Stimulated activated CD4-positive, alpha-beta T cell treated with anti-CD3 and anti-CD28 coated beads, Interleukin-2, amount 100 ng/mL, for 48 hours (primary cell): ENCODE measurements at places on chromosomes 5 and 9.

- DNase-seq = no peak
These were observed 173.9 kb downstream of the TRPM3 start for GRCh38 chr9:70947511-70947910.

- DNase-seq = no peak
These were observed 25.8 kb upstream of the FRRS1L start for GRCh38 chr9:109192732-109193361.

DNA sequence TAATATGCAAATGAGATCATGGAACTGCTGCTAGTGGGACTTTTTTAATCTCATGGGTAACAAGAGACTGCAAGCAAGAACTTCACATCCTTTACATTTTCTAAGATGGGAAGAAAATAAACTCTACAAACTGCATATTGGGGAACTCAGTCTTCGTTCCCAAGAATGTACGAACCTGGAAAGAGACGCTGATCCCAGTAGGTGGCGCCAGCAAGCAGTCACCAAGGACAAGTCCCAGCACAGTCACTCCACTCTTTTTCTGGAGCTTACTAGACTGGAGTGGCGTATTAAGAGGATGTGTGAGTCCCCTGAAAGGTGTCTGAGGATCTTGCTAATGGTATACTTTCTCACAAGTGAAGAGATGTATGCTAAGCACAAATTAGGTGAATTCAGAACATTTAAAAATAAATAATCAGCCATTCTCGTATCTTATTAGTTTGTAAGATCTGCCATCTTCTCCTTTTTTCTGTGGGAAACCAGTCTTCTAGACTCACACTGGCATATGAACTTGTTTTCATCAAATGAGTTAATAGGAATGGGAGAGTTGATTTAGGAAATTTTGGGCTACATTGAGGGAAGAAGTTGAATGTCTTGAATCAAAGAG lies 16.0 kb upstream of the PUM3 start:
- peak; percentile 60 for DNase-seq

DNA sequence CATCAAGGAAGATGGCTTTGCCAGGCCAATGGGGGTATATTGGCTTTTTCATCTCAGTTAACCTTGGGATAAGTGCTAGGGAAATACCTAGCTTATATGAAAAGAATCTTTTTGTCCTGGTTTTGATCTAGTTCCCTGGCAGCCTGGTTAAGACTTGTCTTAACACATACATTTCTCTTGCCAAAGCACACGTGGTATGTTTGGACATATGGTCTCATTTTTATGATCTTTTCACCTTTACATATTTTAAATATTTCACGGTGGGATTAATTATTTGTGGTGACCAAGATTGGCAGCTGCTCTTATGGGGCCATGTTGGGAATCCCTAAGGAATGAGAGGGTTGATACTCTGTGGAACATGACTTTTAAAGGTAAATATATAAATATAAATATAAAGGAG lies 312.5 kb downstream of the NPR3 start:
- no peak for DNase-seq

GRCh38 chr5:90792725-90793124 lies 234.1 kb downstream of the ADGRV1 start:
- DNase-seq = no peak

DNA sequence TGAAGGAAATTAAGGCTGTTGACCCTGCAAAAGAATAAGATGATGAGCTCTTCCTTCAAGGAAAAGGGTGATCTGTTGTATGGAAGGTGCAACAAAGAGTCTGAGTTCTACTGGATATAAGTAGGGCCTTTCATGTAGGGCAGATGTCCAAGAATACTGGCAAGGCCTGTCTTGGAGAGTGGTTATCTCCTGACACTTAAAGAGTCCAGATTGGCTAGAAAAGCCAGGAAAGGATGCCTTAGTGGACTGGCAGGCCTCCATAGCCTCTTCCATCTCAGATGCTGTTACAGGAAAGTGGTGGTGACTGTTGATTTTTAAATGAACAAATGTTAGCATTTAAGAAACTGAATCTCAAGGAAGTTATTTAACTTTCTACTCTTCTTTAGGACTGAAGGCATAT lies 396.2 kb downstream of the RAB3C start:
- no peak for DNase-seq

DNA sequence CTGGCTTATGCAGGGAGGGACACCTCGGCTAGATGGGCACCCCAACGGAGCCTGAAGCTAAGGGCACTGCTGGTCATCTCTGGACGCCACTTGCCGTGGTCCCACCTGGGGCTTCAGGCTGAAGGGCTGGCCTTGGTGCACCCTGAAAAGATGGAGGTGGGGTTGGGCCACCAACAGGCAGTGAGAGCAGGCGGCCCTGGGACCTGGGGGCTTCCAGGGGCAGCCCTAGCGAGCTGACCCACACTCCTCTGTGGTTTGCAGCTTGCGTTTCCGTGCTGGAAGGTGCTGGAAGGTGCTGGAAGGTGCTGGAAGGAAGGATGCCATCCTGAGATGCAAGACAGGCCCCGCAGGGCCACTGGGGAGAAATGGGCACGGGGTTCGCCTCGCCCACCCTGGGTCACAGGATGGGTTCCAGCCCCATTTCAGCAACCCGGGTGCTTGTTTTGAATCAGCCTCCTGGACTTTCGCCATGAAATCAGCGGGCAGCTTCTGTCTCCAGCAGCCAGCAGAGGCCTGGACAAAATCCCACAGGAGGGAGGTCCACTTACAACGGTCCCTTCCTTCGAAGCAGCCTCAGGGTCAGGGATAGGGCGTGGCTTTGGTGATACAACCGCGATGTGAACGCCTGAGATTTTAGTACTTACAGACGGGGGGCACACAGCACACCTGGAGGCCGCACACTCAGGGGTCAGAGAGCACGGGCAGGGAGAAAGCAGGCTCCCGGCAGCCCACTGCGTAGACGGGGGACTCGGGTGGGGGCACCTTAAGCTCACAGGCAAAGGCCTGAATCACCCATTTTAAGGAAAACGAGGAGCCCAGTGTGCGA lies 303.1 kb upstream of the IRX4 start:
- DNase-seq = no peak

DNA sequence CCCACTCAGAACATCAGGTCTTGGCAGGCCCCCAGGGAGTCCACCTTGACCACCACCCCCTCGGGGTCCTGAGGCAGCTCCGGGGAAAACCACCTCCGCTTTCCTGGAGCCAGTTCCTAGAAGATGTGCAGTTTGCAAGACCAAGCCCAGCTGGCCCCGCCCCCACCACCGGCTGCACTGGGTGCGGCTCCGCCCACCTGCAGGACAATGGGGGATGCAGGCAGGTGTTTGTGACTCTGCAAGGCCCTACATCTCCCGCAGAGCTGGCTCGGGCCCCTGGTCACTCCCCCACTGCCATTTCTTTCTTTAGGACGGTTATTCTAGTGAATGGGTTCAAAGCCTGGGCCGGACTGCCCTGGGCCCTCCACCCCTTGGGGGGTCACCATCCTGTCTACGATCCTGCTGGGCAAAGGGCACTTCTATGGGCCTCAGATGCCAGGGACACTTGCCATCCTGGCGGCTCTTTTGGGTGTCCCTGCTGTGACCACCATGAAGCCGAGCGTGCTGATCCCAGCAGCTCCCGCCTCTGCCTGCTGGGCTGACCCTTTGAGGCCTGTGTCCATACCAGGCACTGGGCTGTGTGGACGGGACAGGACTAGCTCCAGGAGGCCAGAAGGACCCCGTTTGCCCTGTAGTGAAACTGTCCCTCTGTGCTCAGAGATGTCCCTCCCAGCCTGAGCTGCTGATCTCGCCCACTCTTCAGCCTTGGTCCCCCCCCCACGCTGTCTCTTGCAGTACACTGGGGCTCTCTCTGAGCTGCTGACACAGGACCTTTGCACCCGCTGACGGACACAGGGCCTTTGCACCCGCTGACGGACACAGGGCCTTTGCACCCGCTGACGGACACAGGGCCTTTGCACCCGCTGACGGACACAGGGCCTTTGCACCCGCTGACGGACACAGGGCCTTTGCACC lies 5.9 kb upstream of the NACC2 start:
- no peak for DNase-seq

GRCh38 chr9:99485459-99485858 lies 263.4 kb downstream of the SEC61B start:
- no peak for DNase-seq

GRCh38 chr9:129125478-129125877 lies 14.3 kb downstream of the PTPA start:
- no peak for DNase-seq

DNA sequence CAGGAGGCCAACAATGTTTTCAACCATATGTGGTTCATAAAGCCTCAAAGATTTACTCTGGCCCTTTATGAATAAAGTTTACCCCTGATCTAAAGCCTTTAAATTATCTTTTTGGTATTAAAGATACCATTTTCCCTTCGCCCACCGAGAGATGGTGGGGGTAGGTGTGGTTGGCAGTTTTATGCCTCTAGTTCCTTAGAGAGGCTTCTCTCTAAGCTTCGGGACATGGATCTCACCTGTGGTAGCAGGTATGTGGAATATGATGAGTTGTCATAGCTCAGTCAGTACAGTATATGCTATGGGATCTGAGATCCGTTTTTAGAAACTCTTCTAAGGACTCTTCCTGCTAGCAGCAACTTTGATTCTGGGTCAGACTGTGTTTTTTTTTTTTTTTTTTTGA lies 2.3 kb downstream of the UQCRQ start:
- DNase-seq = no peak

GRCh38 chr5:78567617-78568016 lies 81.0 kb downstream of the LHFPL2 start:
- no peak for DNase-seq

- DNase-seq = no peak
These were observed 134.3 kb upstream of the MAP1B start for GRCh38 chr5:71972777-71973473.

GRCh38 chr9:17462869-17463464 lies 115.9 kb upstream of the SH3GL2 start:
- DNase-seq = peak; percentile 10

- DNase-seq = no peak
These were observed 1176.9 kb upstream of the C9orf72 start for GRCh38 chr9:28750136-28750535.

- DNase-seq = no peak
These were observed 410.2 kb downstream of the PSAT1 start for GRCh38 chr9:78707080-78707479.

DNA sequence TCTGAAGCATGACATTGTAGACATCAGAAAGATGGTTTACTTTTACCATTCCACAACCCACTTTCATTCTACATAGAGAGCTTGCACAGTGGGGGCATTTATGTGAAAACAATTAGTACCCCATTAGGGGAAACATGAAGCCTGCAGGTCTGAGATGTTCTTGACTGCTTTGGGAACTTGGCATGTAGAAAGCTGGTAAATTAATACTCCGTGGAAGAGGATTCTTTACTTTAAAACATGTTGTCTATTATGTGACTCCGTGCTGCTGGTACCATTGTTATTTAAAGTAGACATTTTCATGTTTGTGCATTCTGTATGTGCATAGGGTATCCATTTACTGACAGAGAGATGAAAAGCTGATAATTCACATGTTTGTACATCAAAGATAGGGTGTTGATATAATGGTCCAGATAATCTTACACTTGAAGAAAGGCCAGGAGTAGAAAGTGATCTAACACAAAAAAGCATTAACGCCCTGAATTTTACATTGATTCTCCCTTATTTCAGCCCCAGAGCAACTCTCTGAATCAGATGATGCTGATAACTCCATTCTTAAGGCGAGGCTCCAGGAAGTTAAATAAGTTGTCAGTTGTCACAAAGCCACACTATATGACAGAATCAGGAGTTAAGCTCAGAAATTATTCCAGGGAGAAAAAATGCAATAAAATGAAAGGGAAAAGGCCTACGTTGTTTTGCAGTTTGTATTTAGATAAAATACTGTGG lies 50.1 kb upstream of the CD180 start:
- no peak for DNase-seq

DNA sequence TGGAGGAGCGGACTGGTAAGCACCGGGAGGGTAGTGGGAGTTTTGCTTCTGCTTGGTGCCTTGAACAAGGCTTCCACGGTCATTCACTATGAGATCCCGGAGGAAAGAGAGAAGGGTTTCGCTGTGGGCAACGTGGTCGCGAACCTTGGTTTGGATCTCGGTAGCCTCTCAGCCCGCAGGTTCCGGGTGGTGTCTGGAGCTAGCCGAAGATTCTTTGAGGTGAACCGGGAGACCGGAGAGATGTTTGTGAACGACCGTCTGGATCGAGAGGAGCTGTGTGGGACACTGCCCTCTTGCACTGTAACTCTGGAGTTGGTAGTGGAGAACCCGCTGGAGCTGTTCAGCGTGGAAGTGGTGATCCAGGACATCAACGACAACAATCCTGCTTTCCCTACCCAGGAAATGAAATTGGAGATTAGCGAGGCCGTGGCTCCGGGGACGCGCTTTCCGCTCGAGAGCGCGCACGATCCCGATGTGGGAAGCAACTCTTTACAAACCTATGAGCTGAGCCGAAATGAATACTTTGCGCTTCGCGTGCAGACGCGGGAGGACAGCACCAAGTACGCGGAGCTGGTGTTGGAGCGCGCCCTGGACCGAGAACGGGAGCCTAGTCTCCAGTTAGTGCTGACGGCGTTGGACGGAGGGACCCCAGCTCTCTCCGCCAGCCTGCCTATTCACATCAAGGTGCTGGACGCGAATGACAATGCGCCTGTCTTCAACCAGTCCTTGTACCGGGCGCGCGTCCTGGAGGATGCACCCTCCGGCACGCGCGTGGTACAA lies 556 bp downstream of the PCDHGC3 start:
- DNase-seq = no peak

- DNase-seq = no peak
These were observed 24.0 kb upstream of the SLC9A3 start for GRCh38 chr5:548256-548655.

DNA sequence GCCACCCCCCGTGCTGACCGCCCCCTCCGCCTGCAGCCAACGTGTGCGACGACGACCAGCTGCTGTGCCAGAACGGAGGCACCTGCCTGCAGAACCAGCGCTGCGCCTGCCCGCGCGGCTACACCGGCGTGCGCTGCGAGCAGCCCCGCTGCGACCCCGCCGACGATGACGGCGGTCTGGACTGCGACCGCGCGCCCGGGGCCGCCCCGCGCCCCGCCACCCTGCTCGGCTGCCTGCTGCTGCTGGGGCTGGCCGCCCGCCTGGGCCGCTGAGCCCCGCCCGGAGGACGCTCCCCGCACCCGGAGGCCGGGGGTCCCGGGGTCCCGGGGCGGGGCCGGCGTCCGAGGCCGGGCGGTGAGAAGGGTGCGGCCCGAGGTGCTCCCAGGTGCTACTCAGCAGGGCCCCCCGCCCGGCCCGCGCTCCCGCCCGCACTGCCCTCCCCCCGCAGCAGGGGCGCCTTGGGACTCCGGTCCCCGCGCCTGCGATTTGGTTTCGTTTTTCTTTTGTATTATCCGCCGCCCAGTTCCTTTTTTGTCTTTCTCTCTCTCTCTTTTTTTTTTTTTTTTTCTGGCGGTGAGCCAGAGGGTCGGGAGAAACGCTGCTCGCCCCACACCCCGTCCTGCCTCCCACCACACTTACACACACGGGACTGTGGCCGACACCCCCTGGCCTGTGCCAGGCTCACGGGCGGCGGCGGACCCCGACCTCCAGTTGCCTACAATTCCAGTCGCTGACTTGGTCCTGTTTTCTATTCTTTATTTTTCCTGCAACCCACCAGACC lies 80.2 kb downstream of the NTNG2 start:
- DNase-seq = no peak

DNA sequence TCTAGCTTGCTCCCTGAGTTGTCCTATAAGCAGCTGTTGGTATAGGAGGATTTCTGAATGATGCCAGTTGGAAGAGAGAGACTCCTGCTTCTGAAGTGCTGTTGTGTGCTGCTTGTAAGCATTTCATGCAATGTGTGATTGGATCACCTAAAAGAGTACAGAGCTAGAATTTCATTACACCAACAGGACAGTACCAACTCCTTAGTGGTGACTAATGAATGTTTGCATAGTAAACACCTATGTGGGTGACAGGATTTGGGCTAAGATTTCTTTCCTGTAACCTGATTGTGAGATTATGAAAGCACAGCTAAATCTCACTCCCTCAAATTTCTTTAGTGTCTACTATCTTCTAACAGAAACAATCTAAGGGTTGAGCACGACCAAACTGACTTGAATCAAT lies 67.0 kb downstream of the GCNT1 start:
- DNase-seq = no peak
